ENCODE measurements at places on chromosomes 4 and X.

DNA sequence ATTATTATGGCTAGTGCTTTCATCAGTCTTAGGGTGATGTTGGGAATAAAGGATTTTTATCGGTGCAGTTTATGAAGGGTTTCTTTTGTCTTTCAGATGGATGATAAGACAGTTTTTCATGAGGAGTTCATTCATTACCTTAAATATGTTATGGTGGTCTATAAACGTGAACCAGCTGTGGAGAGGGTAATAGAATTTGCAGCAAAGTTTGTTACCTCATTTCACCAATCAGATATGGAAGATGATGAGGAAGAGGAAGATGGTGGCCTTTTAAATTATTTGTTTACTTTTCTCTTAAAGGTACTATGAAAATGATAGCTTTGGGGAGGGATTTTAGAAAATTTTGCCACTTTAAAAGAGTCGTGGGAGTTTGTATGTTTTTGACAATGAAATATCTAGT is 1.3 kb downstream of the NCAPG start:
- H3K27ac ChIP-seq = no peak overlapping the region
- no peak for DNase-seq
- no peaks in the 10 kb centered on the region for H3K36me3 ChIP-seq
- peaks cover 34% of the 10 kb centered on the region for H3K4me1 ChIP-seq
- no peaks in the 10 kb centered on the region for H3K27me3 ChIP-seq

- H3K4me3 ChIP-seq = peak overlapping the region; percentile 24
- no peaks in the 10 kb centered on the region for H3K4me1 ChIP-seq
- no peaks in the 10 kb centered on the region for H3K27me3 ChIP-seq
Measured at GRCh38 chr4:165461159-165461821, 82.5 kb downstream of the CPE start.

DNA sequence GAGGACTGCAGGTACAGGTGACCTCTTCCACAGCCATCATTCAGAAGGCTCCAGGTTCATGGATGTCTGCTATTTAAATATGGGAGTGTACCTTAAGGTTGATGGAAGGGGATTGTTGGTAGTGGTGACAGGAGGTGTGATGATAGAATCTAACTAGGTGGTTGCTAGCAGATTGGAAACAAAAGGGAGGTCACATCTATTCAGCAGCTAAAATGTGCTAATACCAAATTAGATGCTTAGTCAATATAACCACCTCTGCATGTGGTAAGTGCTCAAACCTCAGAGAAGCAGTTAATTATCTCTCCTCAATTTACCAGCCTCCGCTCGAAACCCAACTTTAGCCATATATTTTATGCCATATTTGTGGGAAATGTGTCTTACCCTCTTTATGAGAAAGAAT is 98.7 kb upstream of the CCSER1 start:
- no peak overlapping the region for H3K27ac ChIP-seq
- no peak for DNase-seq
- no peaks in the 10 kb centered on the region for H3K4me1 ChIP-seq
- H3K27me3 ChIP-seq = no peaks in the 10 kb centered on the region
- no peak overlapping the region for H3K4me3 ChIP-seq

DNA sequence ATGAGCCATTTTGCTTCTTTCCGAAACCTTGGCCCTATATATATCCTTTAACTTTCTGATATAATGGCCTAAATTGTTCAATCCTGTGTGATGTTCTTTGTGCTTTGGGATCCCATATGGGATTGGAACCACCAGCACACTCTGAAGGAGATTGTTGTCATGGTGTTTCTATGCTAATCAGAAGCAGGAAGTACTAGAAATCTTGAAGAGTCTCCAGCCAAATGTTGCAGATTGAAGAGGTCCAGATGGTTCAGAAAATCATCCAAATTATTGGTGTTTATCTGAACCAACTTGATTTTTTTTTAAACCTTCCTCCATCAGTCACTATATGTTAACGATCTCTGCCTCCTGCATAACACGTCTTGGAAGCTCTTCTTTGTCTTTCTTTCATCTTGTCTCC is 72.8 kb downstream of the KIT start:
- no peaks in the 10 kb centered on the region for H3K36me3 ChIP-seq
- H3K27ac ChIP-seq = no peak overlapping the region
- no peak for DNase-seq
- no peaks in the 10 kb centered on the region for H3K4me1 ChIP-seq
- H3K4me3 ChIP-seq = no peak overlapping the region
- H3K27me3 ChIP-seq = no peaks in the 10 kb centered on the region
